ENCODE measurements at places on chromosomes 1 and 21.

- no peak for DNase-seq
These were observed 39.8 kb downstream of the FOXD2 start for GRCh38 chr1:47477595-47478080.

- no peak for DNase-seq
These were observed 314.1 kb downstream of the PLPP3 start for GRCh38 chr1:56265216-56265615.

GRCh38 chr1:229186373-229187056 lies 84.4 kb upstream of the RAB4A start:
- DNase-seq, result no peak

DNA sequence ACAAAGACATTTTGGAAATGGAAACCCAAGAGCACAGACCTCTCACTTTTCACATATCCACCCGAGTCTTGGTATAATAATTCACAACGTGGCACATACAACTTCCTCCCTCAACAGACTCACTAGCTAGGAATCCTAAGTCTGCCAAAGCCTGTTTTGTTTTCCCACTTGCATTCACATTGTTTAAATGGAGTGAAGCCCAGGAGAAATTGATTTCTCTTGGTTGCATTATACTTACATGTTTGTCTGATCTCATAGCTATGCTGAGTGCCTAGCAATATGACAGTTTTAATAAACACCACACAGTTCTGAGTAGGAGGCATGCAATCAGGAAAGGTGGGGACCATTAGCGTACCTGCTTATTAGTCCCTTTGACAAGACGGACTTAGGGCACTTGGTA lies 348.6 kb upstream of the ADGRL4 start:
- DNase-seq, result no peak

DNA sequence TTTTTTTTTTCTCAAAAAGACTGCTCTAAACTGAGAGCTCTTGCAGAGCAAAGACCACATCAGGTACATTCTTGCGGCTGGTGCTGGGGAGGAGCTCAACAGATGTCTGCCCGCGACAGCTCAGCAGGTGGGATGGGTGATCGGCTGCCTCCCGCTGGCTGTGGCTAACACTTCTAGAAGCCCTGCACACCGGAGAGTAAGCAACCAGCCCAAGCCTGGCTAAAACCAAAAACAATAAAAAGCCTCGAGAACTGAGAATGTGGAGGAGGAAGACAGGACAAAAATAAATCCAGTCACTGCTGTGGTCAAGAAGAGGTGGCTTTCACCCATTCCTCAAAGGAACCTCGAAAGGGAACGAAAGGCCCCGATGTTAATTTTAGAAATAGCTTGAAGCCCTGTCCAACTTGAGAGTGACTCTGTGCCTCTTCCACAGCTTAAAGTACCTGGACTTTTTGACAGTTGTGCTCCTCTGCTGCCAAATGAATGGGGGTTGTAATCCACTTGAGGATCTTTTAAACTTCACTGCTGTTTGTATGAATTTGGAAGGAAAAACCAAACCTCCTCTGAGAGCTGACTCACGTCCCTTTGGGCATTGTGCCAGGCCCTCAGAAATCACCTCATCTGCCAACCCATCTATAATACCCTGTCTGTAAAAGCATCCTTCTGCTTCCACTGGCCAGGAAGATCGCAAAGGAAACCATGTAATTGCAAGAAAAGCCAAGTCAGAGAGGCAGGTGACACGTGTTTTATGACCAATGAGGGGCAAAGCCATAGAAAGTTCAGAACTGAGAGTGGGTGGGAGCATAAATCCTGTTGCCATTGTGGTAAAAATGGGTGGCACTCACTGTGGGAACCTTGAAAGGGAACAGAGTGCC lies 78.6 kb downstream of the KCNN3 start:
- no peak for DNase-seq

DNA sequence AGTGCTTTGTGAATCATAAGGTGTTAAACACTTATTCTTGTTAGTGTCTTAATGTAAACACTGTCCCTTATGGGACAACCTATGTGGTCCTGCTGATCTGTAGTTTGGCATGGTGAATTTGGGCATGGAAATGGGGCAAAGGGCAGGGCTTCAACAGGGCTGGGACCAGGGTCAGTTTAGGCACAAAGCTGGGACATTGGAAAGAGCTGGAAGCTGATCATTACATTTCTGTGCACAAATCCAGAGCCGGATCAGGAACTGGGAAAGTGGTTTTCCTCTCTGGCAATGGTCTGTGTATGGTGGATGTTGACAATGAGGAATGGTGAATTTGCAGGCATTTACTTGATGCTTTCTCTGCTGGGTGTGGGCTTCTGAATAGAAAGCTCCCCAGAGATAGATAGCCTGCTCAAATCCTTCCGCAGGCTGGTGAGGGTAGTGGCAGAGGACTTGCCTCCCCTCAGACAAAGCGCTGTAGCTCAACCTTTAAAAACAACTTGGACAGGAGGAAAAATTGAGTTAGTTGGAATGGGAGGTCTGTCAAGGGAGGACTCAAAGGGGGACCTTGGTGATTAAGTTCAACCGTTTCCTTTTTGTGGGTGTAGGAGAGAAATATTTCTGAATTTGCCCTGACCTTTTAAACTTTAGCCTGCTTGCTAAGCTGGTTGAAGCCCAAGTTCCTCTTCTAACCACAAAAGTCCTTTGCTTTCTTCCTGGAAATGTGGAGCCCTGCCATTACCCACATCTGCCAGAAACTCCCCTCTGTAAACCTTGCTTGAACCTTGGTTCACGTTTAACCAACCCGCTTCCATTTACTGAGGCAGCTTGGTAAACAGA lies 35.3 kb downstream of the HLX start:
- no peak for DNase-seq

DNA sequence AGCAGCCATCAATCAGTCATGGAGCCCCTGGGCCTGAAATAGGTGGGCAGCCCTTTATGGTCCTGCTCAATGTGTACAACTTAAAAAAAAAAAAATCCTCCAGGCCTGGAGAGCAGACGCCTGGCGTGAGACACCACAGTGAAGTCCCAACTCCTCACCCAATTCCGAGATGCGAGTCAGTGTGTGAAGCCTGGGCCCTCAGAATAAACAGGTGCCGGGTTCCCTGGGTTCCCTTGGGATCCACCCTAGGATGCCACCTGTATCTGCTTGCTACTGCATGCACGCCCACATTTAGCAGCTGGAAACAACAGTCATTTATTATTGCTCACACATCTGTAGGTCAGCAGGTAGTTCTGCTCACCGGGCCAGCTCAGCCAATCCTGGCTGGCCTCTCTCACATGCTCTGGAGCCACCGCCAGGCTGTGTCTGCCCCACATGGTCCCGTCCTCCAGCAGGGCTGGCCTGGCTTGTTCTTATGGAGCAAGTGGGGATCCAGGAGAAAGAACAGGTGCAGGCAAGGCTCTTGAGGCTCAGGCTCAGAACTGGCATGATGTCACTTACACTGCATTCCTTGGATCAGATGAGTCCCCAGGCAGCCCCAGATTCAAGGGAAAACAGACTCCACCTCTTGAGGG lies 172.7 kb downstream of the NPHP4 start:
- no peak for DNase-seq

- no peak for DNase-seq
These were observed 12.9 kb downstream of the KCNE1 start for GRCh38 chr21:34499116-34499515.

DNA sequence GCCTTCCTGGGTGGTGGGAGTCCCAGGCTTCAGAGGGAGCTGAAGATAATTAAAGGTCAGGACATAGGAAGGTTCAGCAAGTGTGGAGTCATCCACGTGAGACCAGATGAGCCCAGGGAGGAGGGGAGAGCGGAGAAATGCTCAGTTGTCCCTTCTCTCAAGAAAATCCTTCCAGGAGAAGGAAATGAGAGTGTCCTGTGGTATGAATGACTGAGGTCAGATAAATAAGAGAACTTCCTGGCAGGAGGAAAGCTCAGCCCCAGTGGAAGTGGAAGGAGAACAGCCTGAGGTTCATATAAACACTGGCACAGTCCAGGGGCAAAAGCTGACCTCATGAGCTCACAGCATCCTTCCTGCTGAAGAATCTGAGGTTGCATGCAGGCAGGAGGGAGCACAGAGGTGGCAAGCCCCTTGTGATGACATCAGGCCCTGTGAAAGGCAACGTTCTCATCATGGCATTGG lies 97.6 kb downstream of the NAV1 start:
- DNase-seq, result no peak

GRCh38 chr21:25984538-25984937 lies 186.0 kb downstream of the APP start:
- DNase-seq, result no peak

DNA sequence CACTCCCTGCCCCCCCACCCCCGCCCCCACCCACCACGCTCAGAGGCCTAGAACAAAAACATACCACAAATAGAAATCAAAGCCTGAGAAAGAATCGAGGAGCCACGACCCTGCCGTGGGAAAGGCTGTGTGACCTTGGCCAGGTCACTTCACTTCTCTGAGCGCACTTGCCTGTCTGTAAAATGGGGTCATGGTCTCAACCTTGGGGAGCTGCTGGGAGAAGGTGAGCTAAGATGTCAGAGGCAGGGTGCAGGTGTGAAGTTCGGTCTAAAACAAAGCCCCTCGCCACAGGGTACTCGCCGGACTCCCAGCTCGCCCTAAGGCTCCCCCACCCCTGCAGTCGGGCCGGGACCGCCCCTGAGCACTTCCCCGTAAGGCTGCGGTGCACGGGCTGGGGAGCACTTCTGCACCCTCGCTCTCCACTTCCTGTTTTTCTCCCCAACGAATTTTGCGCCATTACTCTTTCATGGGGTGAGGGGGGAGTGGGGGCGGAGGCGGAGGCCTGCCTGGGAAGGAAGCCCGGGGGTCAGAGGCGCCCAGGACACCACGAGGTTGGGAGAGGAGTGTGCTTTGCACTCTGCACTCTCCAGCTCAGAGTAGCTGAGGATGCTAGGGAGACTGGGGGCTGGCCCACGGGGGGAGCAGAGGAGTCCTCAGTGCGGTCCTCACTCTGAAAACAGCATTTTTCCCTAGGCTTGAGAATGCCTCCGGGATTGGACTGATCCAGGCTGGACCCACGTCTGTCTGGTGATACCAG lies 21.9 kb upstream of the PIK3CD start:
- DNase-seq, result no peak

GRCh38 chr1:90834886-90835660 lies 118.0 kb upstream of the BARHL2 start:
- no peak for DNase-seq

DNA sequence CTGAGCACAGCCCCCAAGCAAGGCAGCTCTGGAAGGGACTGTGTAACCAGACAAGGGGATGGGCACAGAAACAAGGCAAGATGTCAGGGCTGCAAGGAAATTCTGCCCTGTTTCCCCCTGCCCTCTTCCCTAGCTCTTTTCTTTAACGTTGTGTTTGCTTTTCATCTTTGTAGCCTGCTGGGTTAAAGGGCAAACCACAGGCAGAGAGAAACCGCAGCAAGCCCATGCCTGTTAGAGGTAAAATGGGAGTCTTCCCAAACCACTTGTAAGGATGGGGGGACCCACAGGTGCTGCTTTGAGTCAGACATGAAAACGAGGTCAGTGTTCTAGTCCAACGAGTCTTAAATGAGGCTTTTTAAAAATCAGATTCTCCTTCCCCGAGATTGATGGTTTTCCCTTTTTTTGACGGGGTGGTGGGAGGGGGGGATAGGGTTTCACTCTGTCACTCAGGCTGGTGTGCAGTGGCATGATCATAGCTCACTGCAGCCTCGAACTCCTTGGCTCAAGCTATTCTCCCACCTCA lies 13.3 kb downstream of the TGFBR3 start:
- no peak for DNase-seq

DNA sequence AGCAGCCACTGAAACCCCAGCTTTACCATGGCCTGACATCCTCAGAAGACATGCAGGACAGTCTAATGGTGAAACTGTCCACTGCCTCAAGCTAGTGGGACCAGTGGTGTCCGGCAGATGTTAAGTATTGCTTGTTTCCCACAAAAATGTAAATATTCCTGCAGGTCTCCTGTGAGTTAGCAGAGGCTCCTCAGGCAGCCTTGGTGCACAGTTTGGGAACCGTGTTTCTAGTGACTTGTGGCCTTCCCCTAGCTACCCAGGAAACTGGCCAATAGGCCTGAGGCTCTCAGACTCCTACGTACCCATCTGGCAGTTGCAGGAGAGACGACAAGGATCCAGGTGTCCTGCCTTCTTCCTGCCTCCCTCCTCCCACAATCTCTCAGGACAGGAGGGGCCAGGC lies 142.4 kb downstream of the CAMTA1 start:
- no peak for DNase-seq

DNA sequence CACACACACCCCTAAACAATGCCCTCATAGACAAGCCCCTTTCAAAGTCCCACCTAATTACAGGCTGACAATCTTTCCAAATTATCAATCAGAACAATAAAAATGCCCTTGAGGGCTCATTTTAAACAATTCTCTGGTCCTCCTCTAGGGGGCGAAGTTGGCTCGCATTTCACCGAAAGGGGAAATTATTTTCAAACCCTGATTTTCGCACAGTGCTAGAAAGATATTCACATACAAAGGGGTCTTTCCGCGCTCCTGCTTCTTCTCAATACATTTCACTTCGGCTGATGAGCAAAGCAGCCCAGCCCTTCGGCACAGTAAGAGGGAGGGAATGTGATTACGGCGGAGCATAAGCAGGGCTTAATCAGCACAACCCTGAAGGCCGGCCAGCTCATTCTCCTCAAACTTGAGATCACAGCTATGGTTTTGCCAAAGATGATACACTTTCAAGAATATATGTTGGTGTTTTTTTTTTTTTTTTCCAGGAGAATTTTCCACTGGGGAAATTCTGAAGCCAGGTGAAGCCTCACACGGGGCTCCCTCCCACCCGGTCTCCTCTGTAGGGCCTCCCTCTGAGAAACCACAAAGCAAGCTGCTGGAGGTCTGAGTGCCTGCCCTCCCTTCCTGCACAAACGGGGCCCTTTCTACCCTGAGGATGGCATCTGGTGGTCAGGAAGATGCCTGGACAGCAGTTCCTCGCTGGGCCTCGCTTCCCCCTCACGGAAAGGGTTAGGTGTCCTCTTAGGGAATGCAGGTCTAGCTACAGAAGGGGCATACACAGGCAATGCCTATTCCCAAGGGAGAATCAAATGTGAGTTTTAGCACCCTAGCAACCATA lies 66.9 kb downstream of the GNG12 start:
- DNase-seq, result no peak

GRCh38 chr1:9451081-9451480 lies 88.2 kb upstream of the SLC25A33 start:
- no peak for DNase-seq

GRCh38 chr21:31164713-31165694 lies 126.7 kb upstream of the KRTAP19-8 start:
- no peak for DNase-seq

DNA sequence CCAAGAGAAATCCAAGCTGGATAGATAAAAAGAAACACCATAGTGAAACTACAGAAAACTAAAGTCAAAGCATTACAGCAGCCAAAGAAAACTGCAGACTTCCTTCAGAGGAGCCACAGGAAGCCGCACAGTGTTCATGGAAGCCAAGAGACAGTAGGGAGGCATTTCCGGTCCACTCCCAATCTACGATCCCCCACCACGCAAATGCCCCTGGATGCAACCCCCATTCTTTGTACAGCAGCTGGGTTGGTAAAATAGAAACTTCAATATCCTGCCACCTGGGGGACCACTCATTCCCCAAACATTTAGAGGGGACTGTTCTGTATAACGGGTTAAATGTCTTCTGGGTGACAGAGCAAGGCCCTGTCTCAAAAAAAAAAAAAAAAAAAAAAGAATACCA lies 43.9 kb upstream of the TSPEAR start:
- no peak for DNase-seq

GRCh38 chr1:27027575-27028250 lies 15.1 kb upstream of the TENT5B start:
- DNase-seq, result no peak

All from NCI-H1930 (cell line).